ENCODE measurements at places on chromosomes 6 and 20.
A peak's percentile ranks its signal among the peaks of the same experiment; 100 is the strongest.

- peak; percentile 4 for DNase-seq
Observed at GRCh38 chr6:24547243-24547642, 52.5 kb downstream of the ALDH5A1 start.

- no peak for DNase-seq
Observed at GRCh38 chr20:11847827-11848226, 69.9 kb upstream of the BTBD3 start.

DNA sequence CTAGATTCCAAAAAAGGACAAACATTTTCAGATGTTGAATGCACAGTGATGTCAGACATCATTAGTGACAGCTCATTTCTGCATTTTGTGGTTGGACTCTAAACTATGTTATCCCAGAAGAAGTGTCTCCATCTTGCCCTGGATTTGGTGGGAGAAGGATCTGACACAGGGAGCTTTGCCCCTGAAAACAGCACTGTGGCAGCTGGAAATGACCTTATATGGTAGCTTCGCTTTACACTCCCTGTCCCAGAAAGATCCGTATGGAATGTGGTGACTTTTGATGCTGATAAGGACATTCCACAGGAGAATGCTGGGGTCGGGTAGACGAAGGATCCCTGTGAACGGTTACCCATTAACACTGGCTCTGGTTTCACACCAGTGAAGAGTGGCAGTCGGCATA lies 87.2 kb upstream of the EDN1 start:
- no peak for DNase-seq

DNA sequence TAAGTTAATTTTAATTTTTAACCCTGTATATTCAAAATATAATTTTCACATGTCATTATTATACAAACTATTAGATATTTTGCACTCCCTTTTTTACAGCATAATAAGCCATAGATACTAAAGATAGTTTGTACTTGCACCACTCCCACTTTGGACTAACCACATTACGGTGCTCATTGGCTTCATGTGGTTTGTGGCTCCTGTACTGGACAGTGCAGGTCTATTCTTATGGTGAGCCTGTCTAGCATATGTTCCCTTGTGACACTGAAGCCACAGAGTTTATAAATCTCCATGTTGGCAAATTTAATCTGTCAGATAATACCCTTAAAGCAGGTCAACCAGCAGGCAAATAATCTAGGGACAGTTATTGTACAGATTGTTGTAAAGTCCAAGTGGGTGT lies 354.4 kb upstream of the KCNQ5 start:
- no peak for DNase-seq

- no peak for DNase-seq
Observed at GRCh38 chr6:132527791-132528190, 10.3 kb upstream of the TAAR9 start.

DNA sequence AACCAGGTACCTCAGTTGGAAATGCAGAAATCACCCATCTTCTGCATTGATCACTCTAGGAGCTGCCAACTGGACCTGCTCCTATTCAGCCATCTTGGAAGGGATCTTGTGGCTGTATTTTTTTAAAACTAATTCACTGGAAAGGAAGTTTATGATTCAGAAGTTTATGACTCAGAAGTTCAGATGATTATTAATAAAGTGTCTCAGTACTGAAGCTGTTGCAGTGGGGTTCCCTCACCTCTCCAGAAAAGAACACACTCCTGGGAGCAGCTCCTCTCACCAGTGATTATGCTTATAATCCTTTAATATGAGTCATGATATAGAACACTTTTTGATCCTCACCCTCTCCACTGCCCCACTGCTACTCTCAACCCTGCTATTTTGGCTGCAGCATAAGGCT lies 291.2 kb upstream of the HS3ST5 start:
- DNase-seq = no peak

- DNase-seq = no peak
Observed at GRCh38 chr20:32453467-32454163, 95.5 kb downstream of the ASXL1 start.

GRCh38 chr6:56842686-56843475 lies 112.0 kb upstream of the BEND6 start:
- DNase-seq = no peak

DNA sequence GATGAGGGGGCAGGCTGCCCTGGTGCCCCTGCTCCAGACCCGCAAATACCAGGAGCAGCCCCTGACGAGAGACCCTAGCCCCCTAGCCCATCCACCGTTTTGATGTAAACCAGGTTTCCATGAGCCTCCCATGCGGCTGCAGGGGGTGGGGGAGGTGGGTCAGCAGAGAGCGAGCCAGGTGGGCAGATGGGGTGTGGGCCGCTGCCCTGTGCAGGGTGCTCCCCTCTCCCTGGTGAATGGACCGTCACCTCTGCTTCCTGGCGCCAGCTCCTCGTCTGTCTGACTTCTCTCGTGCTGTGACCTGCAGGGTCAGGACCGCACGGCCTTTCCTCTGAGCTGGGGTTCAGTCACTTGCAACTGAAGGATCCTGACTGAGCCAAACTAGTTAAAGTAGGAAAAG lies 15.7 kb upstream of the BHLHE23 start:
- DNase-seq = no peak

- no peak for DNase-seq
Observed at GRCh38 chr6:165585060-165585459, 78.0 kb downstream of the PDE10A start.

DNA sequence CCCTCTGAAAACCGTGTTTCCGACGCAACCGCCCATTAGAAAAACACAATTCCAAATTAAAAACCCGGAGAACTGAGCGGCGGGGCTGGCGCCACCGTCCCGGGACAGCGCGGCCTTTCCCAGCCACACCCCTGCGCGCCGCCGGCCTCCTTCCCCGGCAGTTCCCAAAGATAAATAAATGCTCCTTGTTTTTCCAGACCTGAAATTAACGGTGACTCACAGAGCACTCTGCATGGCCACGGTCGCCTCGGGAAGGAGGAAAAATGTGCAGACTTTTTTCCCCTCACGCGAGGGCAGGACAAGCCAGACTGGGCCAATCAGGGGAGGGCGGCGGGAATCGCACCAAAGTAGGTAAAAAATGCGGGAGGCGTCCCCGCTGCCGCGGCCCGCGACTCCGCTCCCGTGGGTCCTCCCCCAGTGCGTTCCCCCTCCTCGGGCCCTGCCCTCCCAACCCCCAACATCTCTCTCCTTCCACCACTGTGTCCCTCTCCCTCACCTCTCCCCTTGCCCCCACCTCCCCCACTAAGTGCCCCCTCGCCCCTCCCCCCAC lies 828 bp upstream of the DSTN start:
- no peak for DNase-seq

DNA sequence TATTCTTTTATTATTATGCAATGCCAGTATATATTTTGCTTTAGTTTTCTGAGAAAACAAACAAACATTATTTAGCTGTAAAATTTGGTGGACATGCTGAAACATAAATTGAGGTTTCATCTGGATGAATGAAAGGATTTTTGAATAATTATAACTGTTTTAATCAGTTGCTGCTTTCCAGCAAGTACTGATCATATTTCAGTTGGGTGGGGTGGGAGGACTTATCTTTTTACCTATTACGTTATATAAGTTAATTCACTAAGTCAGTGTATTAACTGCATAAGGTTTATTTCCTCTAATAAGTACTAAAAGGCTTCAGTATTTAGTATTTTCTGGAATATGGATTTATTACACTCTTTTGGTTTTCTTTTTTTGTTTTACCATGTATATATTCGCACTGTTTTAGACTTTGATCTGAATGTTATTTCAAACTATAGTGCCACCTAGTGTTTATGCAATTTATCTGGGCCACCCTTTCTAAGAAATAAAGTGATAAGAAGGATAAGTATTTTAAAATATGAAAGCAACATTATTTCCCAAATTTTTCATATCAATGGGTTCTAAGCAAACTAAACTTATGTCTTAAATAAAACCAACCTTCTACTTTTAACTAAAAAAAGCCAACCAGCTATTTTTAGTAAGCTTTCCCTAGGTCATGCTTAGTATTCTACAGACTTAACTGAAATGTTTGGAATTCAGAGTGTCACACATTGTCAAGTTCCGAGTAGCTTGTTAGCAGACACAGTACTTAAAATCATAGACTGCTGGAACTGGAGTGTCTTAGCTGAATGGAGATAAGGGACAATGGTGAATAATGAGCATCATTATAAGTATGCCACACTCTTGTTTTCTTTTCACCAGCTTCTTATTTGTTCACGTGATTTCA lies 105.4 kb upstream of the MCHR2 start:
- DNase-seq = no peak

DNA sequence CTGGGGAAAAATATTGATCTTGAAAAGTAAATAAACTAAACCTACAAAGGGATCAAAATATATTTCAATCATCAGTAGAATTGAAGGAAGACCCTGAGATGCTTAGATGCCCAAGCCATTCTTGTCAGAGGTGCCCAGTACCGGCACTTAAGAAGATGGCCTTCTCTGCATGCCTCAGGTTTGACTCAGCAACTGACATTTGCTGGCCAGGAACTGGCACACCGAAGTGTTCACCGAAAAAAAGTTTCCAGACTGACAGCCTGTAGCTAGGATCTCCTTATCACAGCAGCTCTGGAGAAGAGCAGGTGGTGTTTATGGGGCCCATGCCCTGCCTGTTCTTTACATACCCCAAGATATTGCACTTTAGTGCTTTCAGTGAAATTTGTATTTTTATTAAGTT lies 203.2 kb downstream of the MOXD1 start:
- DNase-seq = no peak

DNA sequence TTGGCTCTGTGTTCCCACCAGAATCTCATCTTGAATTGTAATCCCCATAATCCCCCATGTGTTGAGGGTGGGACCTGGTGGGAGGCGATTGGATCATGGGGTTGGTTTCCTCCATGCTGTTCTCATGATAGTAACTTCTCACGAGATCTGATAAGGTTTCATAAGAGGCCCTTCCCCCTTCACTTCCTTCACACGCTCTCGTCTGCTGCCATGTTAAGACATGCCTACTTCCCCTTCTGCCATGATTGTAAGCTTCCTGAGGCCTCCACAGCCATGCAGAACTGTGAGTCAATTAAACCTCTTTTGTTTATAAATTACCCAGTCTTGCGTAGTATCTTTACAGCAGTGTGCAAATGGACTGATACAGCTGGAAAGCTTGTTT lies 90.0 kb downstream of the ELOVL5 start:
- no peak for DNase-seq

DNA sequence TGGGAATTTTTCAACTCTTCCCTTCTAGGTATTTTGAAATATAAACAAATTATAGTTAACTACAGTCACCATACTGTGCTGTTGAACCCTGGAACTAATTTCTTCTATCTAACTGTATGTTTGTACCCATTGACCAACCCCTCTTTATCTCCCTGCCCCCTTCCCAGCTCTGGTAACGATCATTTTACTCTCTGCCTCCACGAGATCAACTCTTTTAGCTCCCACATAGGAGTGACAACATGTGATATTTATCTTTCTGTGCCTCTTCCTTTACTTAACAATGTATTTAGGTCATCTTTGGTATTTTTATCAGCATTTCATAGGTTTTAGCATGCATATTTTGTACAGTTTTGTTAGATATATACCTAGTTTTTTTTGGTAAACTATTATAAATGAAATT lies 45.9 kb downstream of the ASXL1 start:
- DNase-seq = no peak

GRCh38 chr20:59940129-59940955 lies at the start of the genes FAM217B and PPP1R3D:
TSS of gene FAM217B (plus strand) at chr20:59940389. CDS start at chr20:59943944, 3,555 bp downstream.
TSS of gene PPP1R3D (minus strand) at chr20:59940305. CDS start at chr20:59939931, 374 bp downstream.
- peak; percentile 34 for DNase-seq

DNA sequence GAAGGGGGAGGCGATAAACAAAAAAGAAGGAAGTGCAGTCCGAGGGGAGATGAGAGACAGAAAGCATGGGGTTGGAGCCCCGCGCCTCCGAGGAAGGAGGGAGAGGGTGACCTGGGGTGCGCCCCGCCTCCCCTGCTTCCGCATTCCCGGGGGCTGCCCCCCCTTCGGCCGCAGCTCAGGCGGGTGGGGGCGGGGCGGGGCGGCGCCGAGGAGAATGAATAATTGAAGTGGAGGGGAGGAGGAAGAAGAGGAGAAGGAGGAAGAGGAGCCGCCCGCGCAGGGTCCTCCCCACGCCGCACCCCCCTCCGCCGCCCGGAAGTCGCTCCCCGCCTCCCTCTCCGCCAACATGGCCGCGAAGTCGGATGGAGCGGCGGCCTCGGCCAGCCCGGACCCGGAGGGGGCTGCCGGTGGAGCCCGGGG lies at the start of gene XKR7:
Gene XKR7, plus strand, starts transcription at position 322 of the 420 bp plus-strand sequence. Its CDS starts 25 bp downstream, at position 347.
- no peak for DNase-seq

DNA sequence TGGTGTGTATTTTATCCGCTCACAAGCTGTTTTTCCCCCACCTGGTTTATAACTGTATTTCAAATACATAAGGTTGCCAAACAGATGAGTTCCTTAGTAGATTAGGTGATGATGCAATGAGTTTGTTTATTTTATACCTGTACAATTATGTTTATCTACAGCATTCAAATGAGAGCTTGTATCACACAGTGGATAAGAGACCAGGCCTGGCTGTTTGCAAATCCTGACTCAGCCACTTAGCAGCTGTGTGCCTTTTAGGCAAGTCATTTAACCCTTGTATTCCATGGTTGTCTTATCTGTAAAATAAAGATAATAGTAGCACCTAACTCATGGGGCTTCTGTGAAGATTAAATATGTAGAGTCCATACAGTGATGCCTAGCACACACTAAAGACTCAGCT lies 143.7 kb downstream of the MOXD1 start:
- no peak for DNase-seq

- no peak for DNase-seq
Observed at GRCh38 chr6:73263570-73263909, 544 bp upstream of the KHDC1 start.

DNA sequence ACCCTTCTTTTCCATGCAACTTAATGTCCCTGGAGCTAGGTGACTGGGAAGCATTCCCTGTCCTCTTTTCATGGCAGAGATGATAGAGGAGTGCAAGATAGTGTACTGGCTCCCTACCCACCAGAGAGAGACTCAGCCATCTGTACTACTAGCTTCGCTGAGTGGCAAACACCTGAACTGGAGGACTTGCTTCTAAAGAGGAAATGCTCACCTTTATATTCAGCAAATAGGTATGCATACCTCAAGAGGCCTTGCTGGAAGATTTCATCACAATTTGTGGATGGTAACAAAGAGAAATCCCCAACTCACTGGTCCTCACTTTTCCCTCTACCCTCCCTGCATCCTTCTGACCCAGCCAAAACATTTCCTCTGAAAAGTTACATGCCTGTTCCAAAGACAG lies 124.1 kb downstream of the FOXA2 start:
- no peak for DNase-seq
